ENCODE measurements at places on chromosomes 7 and 10. TPM values are rescaled to one million over a fixed set of nuclear protein-coding genes. Genes with fewer than 3 reads are reported as not detected.

DNA sequence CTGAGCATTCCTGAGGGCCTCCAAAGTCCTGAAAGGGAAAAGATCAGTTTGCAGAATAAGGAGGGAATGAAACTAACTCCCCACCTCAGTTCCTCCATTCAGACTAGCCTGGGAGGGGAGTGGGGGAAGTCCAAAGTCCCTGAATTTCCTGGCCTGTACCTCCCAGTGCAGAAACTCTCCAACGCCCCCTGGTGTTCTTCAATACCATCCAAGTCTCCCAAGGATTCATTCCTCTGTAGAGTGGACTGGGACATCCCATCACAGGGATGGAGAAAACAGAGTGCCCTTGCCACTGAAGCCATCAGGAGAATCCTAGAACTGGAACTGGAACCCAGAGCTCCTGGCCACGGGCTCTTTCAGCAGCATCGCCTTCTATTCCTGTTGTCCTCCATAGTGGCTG, 1.6 kb upstream of the COL13A1 start:
- DNase-seq: peak; percentile 41

GRCh38 chr10:123513870-123514269, 152.3 kb upstream of the GPR26 start:
- DNase-seq: no peak

PTPRZ1 gene
- 0.09 TPM for total RNA-seq

- DNase-seq: no peak
Observed at GRCh38 chr7:140896996-140897395, 27.7 kb downstream of the BRAF start.

DNA sequence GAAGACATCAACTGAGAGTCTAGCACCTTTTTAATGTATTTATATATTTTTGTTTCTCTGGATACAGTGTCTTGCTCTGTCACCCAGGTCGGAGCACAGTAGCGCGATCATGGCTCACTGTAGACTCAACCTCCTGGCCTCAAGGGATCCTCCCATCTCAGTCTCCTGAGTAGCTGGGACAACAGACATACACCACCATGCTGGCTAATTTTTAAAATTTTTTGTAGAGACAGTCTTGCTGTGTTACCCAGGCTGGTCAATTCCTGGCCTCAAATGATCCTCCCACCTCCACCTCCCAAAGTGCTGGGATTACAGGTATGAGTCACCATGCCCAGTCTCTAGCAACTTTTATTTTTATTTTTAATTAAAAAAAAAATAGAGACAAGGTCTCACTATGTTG, 51.4 kb upstream of the ANLN start:
- no peak for DNase-seq

- no peak for DNase-seq
Observed at GRCh38 chr7:82263920-82264782, 179.4 kb downstream of the CACNA2D1 start.

LRGUK gene
- total RNA-seq: 0.09 TPM

HABP2 gene
- 147 TPM for total RNA-seq

DNA sequence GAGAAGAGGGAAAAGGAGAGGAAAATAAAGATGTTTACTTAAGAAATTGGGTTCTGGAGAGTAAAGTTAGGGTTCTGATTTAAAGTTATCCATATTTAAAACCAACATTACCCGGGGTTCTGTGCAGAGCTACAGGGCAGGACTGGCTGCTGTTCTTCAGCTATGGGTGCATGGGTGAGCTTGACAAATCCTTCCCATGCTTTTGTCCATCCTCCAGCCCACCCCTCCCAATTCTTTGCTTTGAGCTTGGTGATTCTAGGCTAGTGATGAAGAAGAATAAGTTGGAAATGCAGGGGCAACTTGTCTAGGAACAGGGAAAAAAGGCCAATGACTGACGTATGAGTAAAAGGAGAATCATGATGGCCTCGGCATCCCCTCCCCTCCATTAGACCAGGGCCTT, 636.0 kb downstream of the LRMDA start:
- DNase-seq: no peak

DNA sequence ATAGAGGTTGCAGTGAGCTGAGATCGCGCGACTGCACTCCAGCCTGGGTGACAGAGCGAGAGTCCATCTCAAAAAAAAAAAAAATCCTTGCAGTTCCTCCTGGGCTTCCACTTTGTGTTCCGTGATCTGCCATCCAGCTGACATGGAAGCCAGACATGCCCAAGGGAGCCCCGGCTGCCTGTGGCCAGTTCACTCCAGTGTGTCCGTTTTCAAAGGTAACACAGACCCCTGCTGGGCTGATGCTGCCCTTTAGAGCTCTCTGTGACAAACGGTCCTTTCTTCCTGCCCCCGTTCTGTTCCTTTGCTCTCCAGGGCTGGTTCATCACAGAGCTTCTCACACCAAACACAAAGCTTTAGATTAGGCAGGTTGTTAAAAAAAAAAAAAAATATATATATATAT, 130.8 kb downstream of the CUL2 start:
- DNase-seq: no peak

GRCh38 chr10:43254881-43255633, 11.8 kb downstream of the RASGEF1A start:
- DNase-seq: peak; percentile 24

CCDC172 gene
- total RNA-seq: not detected

TAS2R40 gene
- not detected for total RNA-seq

PYROXD2 gene
- total RNA-seq: 4.6 TPM

DNA sequence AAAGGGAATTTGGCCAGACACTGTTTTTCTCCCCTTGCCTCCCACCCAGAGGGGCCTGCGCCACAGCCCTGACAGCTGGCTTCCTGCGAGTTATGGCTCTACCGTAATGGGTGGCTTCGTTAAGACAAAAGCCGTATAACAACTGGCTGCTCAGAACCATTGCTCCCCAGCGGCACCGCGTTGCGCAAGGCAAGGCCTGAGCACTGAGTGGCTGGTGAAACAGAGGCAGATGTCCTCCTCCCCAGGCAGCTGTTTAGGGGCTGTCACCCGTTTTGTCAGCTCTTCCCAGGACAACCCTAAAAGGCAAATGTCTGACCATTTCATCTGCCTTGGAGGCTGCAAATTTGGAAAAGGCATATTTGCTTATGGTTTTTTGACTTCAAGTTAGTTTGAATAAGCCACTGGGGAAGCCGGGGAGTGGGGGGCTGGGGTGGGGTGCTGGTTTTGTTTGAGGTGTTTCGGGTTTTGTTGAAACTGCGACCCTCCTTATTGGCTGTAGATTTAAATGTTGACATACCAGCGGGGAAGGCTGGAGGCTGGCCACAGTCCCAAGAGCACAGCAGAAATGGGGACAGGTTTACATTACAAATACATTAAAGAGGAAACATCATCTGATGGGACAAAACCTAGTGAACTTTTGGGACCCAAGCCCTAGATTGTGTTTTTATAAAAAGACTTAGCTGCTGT, 681 bp upstream of the SPOCK2 start:
- no peak for DNase-seq

- DNase-seq: no peak
Observed at GRCh38 chr10:84267503-84268126, 22.8 kb downstream of the RGR start.

GRCh38 chr7:30032310-30033125, 4.3 kb downstream of the PLEKHA8 start:
- DNase-seq: no peak

DNA sequence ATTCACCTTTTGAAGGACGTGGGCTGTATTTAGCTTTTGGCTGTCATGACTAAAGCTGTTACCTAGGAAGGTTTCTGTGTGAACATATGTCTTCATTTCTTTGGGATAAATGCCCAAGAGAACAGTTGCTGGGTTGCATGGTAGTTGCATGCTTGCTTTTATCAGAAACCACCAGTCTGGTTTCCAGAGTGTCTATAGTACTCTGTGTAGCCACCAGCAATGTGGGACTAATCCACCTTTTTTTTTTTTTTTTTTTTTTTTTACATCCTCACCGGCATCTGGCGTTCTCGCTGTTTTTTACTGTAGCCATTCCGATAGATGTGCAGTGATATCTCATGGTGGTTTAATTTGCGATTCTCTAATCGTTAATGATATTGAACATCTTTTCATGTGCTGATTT, 297.8 kb downstream of the SDK1 start:
- no peak for DNase-seq

GRCh38 chr10:3043512-3044368, 23.6 kb upstream of the PFKP start:
- no peak for DNase-seq

TMEM178B gene
- total RNA-seq: under 0.01 TPM

- no peak for DNase-seq
Observed at GRCh38 chr10:16952610-16953009, 135.4 kb upstream of the RSU1 start.

GRCh38 chr10:72323108-72323749, 31.5 kb downstream of the DNAJB12 start:
- DNase-seq: no peak

DNA sequence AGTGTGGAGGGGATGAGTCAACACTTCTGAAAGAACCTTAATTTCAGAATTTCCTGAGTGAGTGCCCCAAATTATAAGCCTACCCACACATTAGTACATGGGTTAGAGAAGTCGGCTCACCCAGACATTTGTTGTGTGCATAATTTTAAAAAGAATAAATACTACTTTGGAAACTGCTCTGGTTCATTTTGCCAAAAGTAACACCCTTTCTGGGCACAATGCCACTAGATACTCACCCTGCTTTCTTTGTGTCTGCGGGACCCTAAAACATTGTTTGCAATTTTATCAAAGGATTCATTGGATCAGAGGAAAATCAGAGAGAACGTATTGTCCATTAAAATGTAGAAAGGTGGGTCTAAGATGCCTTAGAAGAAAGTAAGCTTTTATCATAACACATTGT, 245.5 kb upstream of the NRP1 start:
- no peak for DNase-seq

IL2RA gene
- 1.6 TPM for total RNA-seq

GRCh38 chr7:116165717-116166116, 44.6 kb upstream of the TES start:
- DNase-seq: no peak

DNA sequence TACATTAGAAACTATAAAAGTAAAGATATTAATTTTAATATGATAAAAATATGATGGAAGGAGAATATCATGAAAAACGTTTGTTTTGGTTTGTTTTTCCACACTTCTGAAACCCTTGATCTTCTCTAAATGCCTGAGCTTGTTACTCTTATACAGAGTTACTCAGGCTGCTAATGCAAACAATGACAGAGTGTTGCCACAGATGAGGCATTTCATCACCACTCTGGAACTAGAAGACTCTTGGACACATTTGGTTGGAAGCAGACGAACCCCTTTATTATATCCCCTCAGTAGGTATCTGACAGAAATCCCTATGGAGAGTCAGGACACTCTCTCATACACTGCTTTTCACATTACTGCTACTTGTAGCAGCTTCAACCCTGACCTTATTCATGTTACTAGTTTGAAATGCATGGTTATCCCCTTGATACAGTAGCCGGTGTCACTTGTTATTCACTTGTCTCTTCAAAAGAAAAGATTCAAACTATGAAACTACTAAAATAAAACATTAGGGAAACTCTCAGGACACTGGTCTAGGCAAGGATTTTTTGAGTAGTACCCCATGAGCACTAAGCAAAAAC, 66.9 kb downstream of the SEMA3C start:
- no peak for DNase-seq

ZNF282 gene
- 13.8 TPM for total RNA-seq

DNA sequence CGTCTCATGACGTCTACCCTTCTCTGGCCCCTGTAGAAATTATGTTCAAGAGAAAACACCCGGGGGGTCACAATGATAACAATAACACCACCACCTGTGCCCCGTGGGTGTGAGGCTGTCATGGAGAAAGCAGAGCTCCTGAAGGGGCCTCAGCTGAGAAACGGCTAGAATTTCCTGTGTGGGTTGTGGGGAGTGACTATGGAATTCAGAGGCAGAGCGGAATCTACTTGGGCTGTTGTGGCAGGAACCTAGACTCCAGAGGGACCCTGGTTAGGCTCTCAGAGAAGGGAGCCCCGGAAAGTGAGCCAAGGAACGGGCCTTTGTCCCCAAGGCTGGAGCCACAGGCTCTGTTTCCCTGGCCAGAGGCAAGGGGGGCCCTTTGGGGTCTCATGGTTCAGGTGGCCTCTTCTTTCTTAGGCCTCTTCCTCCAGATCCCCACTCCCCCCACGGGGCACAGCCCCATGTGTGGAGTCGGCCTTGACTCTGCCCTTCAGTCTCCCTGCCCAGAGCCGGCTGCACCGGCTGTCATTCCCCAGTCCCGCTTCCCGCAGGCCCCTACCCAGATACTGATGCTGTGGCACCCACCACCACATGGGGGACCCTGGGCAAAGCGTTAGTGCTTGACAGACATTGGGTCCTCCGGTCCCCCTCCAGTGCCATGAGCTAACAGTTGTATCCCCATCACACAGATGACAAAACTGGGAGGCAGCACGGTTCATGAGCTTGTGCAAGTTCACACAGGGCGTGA, 6.5 kb upstream of the GIMAP8 start:
- DNase-seq: no peak

DNA sequence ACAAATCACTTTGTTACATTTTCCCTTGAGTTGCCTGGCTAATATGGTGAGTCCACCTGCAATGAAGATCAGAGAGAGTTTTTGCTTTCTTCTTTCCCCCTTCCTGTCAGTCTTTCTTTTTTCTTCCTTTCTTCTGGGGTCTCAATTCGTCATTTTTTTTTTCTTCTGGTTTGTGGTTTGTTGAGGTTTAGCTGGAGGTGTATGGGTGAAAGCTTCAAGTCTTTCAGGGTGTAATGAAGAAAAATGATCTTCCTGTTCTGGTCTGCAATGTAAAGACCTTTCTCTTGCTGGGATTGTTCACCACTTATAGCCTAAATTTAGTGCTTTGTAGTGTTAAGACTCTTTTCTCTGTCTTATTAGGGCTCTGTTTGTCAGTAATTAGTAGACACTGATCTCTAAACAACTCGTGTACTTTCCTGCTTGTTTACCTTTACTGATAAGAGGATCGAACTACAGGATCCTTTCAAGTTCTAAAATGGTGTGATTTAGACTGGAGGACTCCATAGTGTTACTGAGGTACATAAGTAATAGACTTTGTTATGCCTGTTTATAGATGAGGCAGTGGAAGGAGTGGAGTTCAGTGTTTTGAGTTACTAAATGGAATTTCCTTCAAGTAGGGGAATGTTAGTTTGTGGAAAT, 129.1 kb downstream of the SUGCT start:
- DNase-seq: no peak

DNA sequence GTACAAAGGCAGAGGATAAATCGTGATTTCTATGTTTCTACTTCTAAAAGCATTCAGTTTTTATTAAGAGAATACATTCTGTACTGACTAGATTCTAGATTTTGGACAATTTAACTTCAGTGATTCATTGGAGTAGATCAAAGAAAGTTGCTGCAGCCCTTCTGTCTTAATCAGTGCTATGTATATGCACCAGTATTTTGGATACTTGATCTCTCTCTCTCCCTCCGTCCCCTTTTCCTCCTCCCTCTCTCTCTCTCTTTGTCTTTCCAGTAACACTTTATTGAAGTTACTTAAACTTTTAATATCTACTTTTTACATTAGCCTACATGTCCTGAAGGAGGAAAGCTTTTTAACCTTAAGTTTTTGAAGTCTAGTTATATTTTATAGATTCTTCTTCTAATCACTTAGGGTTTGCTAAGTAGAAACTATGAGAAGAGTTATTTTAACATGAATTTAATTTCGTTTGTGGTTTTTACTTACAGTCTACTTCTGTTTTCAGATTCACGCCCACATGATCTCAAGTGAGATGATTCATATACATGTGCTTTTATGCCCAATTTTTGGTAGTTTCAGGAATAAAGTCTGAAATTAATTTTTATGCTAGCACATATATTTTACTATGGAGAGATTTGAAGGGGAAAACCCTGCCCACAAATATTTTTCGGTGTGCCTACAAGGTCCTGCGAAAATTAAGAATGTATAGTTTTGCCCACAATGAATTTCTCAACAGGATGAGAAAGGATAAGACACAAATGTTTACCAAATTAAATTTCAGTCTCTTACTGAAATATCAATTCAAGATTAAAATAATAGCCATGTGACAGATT, 9.1 kb downstream of the MDFIC start:
- DNase-seq: no peak

GRCh38 chr10:14742382-14742781, 32.3 kb downstream of the FAM107B start:
- DNase-seq: no peak

Data from liver (tissue), 10 donors.